ENCODE measurements at places on chromosomes 13 and 19. TPM values are rescaled to one million over a fixed set of nuclear protein-coding genes. Genes with fewer than 3 reads are reported as not detected.

The ZNF844 gene
- total RNA-seq, result 2.0 TPM

The PTH2 gene
- total RNA-seq, result not detected

The ADM5 gene
- total RNA-seq, result 0.63 TPM

The OR7D2 gene
- total RNA-seq, result not detected

The FXYD7 gene
- total RNA-seq, result not detected
